DMS153 (cell line): ENCODE measurements at places on chromosomes 1 and 21.
A peak's percentile ranks its signal among the peaks of the same experiment; 100 is the strongest.

GRCh38 chr21:36542312-36543101 is 62.6 kb upstream of the CLDN14 start:
- no peak for DNase-seq

- no peak for DNase-seq
Measured at GRCh38 chr1:197674286-197674685, 101.0 kb downstream of the DENND1B start.

DNA sequence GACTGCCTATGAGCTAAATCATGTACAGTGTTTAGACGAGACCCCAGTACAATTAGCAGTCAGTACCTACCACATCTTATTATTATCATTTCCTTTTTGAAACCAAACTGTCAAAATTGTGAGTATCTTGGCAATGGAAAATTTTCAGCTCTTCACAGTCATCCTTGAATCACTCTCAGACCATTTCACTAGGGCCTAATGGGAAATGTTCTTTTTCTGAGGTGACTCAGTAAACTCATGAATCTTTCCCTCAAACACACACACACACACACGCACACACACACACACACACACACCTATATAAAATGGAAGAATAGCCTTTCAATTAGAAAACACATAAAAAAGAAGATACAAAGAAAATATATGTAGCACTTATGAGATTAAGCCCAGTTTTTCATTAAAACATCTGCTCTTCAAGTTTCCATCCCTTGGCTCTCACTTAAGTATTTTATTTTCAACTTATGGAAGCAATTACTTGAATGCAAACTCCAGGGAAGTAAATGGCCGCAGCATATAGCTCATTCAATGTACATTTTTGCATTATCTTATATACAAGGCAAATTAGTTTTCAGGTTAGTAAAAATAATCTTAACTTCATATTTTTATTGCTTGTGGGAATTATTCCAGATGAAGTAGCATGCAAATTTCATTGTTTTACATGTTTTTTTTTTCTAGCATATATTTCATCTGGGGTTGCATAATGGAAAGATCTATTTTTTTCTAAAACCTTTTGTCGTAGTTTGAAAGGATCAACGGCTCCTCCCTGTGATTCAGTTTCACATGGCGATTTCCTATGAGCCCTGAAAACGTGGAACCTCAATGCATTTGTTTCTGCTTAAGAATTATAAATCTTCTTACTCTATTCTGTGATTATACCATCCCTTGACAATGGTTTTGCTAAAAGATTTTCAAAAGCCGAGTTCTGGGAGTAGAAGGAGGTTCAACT is 46.3 kb upstream of the TMPRSS15 start:
- DNase-seq: no peak

- DNase-seq: peak; percentile 75
Measured at GRCh38 chr1:119686661-119687060, 25.1 kb upstream of the PHGDH start.

- DNase-seq: no peak
Measured at GRCh38 chr1:232328486-232329102, 301.3 kb downstream of the SIPA1L2 start.

GRCh38 chr1:93681101-93681988 is at the start of gene BCAR3:
TSS of gene BCAR3 (minus strand) at chr1:93681837. CDS start at chr1:93674930, 6,907 bp downstream.
- DNase-seq: peak; percentile 59
